CD4-positive, alpha-beta memory T cell (primary cell): ENCODE measurements at places on chromosomes 6 and 20. TPM values are rescaled to one million over a fixed set of nuclear protein-coding genes. Genes with fewer than 3 reads are reported as not detected.

DNA sequence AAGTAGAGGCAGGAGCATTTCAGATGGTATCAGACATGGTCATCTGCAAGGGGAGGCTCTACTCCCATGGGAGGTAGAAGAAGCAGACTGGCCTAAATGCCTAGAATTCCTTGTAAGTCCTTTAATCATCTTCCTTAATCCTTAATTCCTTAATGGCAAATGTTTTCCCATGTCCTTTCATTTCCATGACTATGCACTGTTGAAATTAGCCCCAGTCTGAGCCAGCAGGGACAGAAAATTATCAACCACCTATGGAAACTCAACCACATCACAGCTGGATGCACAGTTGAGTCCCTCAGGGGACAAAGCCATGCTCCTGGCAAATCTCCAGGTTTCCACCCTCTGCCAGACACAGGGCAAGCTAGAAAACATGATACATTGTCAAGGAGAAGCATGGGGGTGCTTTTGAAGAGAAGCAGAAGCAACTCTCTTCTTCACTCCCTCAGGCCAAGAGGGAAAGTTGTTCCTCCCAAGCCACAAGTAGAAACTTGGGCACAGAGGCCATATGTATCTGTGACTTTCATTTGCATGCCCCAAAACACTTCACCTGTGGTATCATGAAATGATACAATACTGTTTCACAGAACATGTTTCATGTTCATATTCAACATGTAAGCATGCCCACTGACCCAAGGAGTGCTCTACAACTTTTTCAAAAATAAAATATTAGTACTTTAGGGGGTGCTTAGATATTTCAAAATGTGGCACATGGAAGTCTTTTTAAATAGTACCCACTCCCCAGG is 683.6 kb downstream of the KIF16B start:
- DNase-seq: no peak

DNA sequence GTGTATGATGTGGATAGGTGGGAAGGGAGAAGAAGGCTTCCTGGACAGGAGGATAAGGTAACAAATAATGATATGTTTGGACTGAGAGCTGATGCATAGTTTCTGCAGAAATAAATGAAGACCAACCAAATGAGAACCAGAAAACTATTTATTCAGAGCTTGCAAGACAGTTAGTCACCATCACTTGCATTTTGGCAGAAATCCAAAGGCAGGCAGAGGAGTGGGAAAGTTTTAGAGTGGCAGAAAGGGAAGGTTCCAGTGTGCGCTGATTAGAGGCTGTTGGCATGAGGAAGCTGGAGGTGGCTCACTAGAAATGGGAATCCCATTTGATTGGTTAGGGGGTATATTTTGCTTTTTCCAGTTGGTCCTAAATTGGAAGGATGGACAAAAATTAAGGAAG is 13.0 kb upstream of the F13A1 start:
- no peak for DNase-seq

DNA sequence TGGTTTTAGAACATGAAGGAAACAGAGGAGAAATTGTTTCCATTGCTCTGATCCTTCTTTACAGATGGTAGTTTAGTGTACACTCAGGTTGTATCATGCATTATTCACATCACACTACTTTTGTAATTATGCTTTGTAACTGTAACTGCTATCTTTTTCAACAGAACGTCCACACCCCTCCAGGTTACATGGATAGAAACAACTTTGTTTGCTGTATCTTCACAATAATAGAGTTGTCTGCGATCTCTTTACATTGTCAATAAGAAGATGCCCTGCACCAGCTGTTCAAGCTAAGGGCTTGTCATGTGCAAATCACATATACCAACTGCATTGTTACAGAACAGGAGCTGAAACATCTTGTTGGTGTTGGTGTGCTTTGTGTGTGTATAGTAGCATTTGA is 67.9 kb upstream of the MAP7 start:
- no peak for DNase-seq

DNA sequence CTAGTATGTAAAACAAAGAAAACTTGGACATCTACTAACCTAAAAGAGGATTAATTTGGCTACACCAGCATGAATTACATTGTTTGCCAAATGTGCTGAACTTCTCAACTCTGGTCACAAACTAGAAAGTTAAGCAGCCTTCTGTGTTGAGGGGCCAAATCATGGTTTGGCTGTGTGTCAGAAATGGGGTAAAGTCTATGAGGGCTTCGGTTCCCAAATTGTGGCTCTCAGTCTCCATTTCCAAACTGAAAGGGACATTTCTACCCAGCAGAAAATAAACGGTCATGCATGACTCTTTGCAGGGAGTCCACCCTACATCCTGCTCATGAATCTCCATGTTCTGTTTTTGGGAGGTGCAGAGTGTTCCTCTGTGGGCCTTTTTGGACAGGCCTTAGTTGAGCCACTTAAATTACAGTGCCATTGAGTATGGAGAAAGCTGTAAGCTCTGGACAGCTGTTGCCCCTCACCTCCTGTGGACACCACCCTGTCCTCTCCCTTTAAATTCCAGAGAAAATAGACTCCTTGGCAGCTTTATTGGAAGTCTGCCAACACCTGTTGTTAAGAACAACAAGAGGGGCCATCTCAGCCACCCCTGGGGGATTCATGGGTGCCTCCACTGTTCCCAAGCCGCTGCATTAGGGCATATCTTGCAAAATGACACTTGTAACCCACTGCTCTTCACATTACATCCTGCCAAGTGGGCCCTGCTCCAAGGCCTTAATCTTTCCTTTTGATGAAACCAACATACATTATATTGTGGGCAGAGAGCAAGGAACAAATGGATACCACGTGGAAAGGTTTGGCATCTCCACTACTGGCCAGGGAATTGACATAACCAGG is 27.5 kb upstream of the SNRPC start:
- no peak for DNase-seq

GRCh38 chr6:140459209-140459608 is 1084.8 kb upstream of the CITED2 start:
- DNase-seq: no peak

DNA sequence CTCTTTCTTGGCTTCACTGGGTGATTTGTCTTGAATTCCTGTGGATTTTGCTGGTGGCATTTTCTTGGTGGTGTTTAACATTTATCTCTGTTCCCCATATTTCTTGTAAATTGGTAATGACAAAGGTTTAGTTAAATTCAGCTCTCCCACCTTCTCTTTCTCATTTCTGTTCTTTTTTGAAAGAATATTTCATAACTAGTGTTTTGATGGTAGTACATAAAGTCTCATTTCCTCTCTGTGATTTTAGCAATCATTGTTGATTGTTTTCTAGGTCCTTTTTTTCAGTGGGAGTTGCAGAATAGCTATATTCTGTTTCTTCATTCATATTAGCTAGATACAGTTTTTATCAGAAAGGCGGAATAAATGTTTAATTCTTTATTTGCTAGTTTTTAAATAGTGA is 73.1 kb downstream of the QKI start:
- DNase-seq: no peak

DNA sequence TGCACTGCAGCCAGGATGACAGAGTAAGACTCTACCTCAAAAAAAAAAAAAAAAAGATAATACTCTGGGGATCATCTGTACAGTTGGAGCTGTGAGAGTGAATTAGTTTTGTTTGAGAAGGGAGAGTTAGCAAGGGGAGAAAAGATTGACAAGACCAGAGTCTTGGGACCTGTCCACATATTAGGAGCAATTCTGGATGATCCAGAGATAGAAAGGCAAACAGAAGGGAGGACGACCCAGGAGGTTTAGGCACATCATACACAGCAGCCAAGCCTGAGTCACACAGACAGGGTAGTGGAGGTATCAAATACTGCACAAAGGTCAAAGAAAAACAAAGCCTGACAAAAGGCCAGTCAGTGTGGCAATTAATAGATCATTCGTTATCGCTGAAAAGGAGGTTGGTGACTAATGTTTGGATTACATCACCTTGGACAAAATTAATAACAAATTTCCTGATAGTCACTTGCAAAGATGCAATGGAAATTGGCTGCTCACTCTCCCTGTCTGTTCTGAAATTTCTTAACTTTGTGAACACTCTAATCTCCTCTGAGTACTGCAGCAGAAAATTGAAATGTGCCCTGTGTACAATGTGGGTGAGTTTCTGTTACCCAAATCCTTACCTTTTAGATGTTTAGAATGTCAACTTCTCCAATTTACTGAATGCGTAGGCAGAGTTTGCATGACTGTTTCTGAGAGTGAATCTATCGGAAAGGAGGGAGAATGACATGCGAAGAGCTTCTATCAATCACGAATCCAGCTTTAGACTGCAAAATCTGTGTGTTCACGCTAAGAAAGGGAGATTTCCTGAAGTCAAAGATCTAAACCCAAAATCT is 105.4 kb downstream of the TSHZ2 start:
- no peak for DNase-seq

GRCh38 chr20:24744747-24745146 is 204.3 kb upstream of the CST7 start:
- no peak for DNase-seq

DNA sequence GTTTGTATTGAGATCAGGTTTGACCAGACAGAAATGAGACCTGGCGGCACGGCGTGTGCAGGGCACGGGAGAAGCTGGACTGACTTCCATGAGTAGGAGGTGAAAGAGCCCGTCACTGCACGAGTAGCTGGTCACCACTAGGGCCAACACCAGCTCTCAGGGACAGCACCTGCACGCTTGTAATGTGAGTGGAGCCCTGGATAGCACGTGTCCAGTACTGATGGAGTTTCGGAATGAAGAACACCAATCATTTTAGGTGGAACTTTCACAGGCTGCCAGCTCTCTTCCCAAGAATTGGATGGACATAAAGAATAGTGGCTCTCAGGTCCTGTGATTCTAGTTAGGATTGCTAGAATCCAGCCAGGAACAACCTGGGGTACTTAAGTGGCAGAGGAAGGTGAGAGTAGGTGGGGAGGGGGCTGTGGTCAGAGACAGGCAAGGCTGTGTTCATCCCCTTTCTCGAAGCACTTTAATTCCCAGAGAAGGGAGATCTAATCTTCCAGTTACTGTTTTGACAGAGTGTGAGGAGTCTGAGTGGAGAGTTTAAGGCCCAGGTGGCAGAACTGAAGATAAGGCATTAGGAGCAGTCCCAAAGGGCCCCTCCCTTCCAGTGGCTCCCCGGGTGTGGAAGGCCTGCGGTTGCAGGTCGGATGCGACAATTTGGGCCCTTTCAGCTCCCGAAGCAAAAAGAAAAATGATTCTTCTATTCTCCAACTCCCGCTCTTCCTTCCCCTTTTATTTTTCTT is 314.8 kb downstream of the QKI start:
- DNase-seq: no peak

DNA sequence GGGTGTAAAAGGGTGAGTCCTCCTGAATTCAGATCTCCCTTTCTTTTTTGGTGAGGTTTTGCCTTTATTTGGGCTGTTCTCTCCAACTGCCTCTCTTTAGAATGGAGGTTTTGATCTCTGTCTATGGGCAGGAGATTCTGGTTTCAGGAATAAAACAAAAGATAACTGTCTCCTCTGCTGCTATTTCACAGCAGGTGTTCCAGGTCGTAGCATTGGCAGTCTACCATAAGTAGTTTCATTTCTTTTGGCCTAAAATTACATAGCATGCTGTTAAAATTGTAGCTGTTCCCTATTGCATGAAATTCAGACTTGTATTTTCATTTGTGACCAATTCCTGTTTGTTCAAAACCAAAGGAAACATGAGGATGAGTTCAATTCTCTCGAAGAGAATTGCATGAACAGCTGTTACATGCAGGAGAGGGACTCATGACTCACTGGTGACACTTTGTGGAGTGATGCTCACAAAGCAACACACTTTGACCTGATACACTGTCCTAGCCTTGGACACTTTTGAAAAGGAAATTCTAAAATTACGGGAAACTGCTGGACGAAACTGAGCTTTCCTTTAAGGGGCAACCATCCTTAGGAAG is 76.8 kb upstream of the SIRPG start:
- DNase-seq: peak; percentile 40

GRCh38 chr6:81865712-81866111 is 113.2 kb upstream of the TENT5A start:
- DNase-seq: no peak

GRCh38 chr6:34696189-34696738 is 303 bp downstream of the ILRUN start:
- no peak for DNase-seq

GRCh38 chr6:24126586-24127192 is 674 bp downstream of the NRSN1 start:
- DNase-seq: peak; percentile 4

DNA sequence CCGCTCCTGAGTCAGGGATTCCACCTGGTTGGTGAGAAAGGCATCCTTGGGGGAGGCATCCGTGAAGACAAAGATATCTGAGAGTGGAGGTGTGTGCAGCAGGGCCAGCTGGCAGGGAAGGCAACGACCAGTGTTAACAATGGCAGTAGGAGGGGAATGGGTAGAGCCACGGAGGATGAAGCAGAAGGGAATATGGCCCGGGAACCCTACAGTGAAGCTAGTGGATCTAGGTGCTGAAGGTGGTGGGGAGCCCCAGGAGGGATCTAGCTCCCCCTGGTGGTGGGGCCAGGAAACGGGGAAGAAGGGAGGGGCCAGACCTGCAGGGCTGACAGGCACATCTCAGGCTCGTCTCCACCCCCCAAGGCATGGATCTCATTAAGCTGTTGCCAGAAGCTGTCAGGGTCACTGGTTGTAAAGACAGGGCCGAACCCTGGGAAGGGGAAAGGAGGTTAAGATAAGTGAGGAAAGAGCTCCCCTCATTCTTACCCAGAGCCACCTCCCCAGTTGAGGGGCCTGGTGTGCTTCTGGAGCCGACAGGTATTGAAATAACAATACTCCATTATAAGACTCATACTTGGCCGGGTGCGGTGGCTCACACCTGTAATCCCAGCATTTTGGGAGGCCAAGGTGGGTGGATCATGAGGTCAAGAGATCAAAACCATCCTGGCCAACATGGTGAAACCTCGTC is 7.3 kb downstream of the VWA7 start:
- peak; percentile 80 for DNase-seq

DNA sequence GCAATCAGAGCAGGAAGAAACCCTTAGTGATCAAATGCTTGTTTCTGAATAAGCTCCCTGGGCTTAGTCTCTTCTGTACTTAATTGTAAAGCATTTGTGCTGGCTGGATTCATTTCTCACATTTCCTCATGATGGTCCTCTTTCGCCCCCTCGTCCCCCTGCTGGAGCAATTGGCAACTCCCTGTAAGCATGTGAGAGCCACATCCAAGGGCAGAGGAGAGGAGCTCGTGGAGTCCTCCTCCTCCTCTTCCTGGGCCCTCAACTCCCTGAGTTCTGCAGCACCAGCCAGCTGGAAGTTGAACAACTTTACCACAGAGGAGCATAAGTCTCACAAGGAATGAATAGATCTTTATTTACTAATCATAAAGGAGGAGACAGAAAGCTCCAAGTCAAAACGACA is 12.6 kb downstream of the ANKEF1 start:
- no peak for DNase-seq

- no peak for DNase-seq
Observed at GRCh38 chr6:125489579-125490285, 188.0 kb upstream of the HDDC2 start.

GRCh38 chr6:149763866-149764265 is 14.3 kb downstream of the PCMT1 start:
- no peak for DNase-seq

MICB gene
- total RNA-seq: 26.3 TPM

AFG1L gene
- total RNA-seq: 6.6 TPM

DAAM2 gene
- not detected for total RNA-seq

TNFRSF6B gene
- not detected for total RNA-seq

HM13 gene
- total RNA-seq: 156 TPM

PSORS1C1 gene
- total RNA-seq: not detected
